ENCODE measurements at places on chromosomes 1 and 21.

DNA sequence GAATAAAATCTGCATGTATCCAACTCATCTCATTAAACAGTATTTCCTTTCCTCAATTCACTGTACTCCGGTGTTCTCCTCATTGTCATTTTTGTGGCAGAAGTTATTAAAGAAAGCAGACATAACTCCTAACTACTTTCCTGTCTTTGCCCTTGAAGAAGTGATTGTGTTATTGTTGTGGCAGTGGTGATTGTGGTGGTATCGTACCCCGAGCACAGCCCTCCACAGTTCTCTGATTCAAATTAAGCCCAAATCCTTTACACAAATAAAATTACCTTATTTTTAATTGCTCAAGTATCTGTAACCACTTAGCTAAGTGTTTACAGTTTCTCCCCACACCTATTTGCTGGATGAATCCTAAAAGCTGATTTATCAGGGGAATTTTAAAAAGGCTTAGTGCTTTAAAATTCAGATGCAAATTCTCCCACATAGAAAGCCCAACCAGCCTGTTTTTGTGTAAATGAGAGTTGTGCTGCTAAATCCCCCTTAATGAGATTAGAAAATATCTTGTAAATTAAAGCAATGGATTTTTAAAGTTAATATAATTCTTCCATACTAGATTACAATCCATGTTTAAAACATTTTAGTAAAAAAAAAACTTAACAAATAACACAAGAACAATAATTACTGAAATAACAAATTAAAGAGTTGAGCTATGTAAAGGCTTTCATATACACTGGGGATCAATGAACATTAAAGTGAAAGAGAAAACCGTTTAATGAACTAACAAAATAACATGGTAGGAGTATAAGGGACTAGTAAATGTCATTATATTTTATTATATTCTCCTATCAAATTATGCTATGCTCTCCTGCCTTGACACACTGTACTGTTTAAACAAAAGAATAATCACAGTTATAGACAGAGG lies 259.0 kb downstream of the NEGR1 start:
- DNase-seq = no peak

GRCh38 chr1:55204997-55205396 lies 10.2 kb downstream of the USP24 start:
- no peak for DNase-seq

- DNase-seq = no peak
These were observed 51.2 kb upstream of the EDN2 start for GRCh38 chr1:41535716-41536115.

DNA sequence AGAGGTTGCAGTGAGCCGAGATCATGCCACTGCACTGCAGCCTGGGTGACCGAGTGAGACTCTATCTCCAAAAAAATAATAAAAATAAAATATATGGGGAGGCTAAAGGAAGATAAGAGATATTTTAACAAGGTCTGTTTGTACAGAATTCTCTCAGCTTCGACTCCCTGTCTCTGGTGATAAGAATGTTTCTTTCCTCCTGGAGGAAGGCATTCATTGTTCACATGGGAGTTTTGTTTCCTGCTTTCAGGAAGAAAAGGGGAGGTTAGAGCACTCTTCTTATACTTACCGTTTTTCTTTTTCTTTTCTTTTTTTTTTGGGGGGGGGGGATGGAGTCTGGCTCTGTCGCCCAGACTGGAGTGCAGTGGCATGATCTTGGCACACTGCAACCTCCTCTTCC lies 2.0 kb upstream of the NAXE start:
- DNase-seq = no peak

DNA sequence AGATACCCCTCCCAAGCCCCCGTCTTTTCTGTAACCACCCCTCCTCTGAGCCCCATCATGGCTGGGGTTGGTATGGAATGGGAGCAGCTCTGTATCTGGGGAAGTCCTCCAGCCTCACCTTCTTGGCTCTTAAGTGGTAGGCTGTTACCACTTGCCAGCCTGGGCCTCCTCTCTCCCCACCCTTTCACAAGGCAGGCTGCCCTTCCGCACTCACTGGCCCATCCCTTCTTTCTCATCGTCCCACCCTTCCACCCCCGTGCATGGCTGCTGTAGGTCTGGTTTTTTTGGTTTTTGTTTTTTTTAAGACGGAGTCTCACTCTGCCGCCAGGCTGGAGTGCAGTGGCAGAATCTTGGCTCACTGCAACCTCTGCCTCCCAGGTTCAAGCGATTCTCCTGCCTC lies 5.2 kb downstream of the CYB561D1 start:
- DNase-seq = no peak

DNA sequence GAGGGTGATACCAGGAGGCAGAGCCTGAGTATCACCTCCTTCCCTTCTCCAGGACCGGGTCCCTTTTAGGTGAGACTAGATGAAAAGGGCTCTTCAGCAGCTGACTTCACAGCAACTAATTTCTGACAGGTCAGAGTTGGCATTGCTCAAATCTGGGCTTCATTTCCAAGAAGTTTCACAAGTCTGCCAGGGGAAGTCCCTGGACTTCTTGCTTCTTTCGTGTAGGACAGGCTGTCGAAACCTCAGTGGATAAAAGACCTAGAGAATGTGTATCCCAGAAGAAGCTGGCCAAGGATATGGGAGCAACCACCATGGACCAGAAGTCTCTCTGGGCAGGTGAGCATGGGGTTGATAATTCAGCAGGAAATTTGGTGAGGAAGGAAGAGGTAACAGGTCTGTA lies at the start of gene CHI3L2:
CHI3L2 (plus strand) TSS at position 280 of the 400 bp plus-strand sequence; CDS start at position 297, 17 bp downstream.
- no peak for DNase-seq

DNA sequence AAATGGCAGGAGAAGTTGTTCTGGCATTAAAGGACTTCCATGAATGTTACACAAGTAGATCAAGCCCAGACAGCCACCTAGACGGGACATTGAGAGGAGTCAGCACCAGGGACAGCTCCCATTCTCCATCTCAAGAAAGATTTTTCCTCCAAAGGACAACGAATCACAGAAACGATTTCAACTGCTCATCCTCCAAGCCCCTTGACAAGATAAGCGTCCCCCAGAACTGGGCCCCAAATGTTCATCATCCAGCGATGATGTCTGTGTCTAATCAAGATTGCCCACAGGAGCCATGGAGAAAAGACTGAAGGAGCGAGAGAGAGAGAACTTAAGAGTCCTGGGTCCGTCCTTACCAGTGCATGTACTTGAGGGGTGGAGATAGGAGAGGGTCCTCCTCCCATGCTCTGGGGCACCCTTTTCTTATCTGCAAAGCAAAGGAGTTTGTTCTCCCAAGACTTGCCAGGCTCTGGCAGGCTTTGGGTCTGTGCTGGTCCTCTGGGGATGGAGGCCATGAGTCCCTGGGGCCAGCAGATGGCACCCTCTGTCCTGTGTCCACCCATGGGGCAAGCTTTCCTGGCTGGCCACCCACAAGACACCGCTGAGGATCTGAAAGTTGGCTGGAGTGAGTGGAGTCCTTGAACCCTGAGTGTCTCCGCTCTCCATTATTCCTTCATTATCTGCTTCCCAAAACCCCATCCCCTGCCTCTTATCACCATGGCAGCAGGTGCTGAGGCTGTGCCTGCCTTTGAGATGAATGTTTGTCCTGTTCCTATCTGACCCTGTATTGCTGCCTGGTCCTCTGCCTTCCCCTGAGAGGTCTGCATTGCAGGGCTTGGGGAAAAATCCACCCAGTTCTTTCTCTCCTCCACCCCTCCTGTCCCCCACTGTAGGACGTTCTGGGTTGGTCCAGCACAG lies 164.6 kb downstream of the ACTL8 start:
- no peak for DNase-seq

GRCh38 chr1:25392841-25393240 lies 27.8 kb downstream of the RHCE start:
- DNase-seq = no peak

DNA sequence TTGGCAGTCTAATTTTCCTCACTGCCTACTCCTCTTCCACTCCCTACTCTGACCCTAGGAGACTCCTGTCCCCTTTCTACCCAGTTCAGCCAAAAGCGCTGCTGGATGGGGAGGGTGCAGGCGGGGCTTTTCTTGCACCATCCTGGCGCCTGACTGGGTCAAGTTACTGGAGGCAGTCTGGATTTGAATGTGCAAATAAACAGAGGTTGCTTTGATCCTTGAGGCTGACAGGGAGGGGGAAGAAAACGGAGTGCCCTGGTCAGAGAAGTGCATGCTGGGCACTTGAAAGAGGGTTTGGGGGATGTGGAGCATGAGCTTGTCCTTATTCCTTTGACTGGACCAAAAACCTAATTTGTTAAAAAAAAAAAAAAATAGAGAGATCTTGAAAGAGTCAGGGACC lies 76.8 kb upstream of the SOX13 start:
- DNase-seq = peak; percentile 92

DNA sequence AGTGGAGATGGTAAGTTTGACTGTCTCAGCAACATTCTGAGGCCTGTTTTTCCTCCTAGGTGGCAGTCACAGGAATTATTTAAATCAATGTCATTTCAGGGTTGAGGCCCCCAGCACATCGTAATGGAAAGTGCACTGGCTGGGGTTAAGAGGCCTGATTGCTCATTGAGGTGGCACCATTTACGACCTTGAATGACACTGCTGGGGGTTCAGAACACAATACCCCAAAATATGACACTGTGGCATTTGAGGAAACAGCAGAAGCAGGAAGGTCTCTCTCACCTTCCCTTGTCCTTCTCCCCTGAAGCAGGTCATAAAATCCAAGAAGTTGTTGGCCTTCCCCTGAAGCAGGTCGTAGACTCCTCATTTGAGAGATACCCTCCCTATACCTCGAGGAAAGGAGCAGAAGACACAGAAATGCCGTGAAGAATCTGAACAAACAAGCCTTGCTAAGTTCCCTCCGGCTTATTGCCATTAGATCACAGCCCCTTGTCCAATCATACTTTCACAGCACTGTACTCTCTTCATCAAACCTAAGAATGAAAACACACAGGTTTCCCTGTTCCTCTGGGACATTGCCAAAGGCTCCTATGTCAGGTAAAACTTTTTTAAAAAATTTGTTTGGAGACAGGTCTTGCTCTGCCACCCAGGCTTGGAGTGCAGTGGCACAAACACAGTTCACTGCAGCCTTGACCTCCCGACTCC lies 71.3 kb downstream of the S1PR1 start:
- no peak for DNase-seq
